ENCODE measurements at places on chromosomes 7 and 10.
A peak's percentile ranks its signal among the peaks of the same experiment; 100 is the strongest.

DNA sequence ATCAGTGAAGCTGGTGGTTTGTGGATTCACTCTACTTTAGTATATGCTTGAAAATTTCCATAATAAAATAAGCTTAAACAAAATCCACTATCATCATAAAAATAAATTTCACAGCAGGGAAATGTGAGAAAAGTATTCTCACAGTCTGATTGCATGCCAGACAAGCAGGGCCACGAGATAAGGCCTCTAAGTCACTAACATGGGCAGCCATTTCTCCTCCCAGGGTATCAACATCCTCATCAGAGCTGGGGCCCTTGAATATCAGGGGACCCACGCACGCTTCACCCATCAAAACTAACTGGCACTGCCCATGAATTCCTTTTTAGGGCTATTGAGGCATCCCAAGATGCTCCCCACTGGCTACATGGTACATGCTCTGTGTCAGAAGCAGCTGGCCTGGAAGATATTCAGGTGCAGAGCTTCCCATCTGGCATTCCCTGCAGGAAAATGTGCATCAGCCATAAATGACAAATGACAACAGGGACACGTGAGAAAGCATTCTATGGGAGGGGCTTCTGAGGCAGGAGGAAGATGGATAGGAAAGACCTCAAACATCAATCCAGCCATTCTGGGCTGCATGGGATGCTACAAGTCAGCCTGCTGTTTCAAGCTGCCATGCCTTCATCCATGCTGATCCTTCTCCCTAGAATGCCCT lies 17.4 kb downstream of the CCDC6 start:
- DNase-seq, result no peak

- no peak for DNase-seq
These were observed 139.8 kb upstream of the AOAH start for GRCh38 chr7:36863901-36864701.

DNA sequence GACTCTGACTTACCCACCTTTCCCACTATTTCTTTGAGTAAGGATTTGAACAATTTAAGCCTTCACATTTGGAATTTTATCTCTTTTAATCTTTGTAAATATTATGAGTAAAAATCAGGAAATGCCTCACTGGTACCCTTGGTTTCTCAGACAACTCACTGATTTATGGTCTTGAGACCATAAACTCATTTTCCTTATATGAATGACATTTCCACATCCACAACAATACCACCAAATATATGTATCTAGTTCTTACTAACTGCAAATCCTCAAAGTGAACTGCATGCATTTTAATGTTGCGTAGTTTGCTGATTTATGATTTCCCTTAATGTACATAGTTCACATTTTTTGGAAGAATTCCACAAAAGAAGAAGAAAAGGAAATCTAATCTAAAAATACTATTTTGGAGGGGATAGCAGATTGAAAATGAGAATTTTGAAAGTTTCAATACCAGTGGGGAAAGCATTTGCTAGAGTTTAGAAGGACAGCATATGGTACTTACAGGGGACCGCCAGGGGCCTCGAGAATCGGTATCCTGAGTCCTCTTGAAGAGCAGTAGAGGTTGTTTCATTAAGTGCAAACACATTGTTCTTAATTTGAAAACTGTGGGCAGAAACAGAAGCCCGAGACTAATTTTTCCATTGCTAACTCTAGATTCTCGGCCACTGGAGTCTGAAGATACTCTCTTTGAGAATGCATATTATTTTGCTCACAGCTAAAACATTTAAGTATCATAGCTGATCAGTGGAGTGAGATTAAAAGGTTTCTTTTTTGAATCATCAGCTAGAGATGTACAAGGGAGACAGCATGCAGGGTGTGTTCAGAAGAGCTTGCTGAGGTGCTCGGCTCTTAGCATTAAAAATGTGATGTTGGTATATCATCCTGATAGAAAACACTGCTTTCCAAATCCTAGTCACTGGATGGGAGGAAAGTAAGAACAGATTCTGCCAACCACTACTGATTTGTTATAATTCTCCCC lies 964.0 kb downstream of the GATA3 start:
- no peak for DNase-seq

DNA sequence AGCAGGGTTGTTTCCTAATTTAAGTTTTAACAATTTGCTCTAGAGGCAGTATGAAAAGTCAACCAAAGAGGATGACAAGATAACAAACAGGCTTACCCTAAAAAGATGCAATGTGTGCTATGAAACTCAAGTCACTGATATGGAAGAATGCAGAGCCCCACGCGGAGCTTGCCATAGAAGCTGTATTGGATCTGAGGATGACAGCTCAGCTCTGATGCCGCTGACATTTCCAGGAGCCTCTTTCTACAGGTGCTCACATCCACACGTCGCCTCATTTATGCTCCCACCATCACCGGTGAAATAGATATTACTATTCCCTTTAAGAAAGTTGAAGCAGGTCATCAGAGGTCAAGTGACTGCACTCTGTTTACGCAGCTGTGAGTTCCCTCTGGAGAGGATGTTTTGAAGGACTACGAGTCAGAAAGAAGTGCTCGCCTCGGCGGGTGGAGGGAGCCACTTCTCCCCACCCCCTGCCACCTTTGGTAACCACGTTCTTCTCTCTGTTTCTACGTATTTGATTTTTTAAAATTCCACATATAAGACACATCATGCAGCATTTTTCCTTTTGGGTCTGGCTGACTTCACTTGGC lies 275.4 kb downstream of the GLRX3 start:
- DNase-seq, result no peak

DNA sequence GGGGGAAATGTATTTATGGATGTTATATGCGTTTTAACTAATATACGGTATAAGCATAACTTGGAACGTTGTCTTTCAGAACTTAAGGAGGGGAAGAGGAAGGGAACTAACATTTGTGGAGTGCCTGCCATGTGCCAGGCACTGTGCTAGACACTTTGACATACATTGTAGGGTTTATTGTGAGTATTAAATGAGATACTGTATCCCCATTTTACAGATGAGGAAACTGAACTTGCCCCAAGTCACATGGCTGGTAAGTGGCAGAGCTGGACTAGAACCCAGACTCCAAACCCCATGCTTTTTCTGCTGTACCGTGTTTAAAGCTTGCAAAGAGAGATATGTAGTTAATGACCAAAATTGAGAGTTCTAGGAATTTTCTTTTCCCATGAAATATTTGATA lies 74.6 kb downstream of the CREM start:
- DNase-seq, result no peak

GRCh38 chr7:137993395-137993743 lies 8.5 kb downstream of the CREB3L2 start:
- DNase-seq, result no peak

GRCh38 chr7:143269251-143269650 lies 6.0 kb downstream of the GSTK1 start:
- no peak for DNase-seq

DNA sequence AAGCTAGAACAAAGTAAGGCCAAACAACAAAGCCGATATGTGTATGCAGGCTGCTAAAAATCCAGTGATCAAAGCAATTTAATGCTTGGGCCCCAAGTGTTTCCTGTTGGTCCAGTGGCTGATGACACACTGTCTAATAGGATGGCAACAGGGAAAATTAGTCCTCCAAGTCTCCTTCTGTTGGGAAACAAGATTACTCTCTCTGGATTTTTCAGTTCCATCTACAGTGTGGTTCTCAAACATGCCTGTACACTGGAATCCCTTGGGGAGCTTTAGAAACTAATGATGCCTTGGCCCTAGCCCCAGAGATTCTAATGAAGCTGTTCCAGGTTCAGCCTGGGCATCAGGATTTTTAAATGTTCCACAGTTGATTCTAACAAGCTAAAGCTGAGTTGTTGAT lies 198.7 kb downstream of the AHR start:
- DNase-seq, result no peak

DNA sequence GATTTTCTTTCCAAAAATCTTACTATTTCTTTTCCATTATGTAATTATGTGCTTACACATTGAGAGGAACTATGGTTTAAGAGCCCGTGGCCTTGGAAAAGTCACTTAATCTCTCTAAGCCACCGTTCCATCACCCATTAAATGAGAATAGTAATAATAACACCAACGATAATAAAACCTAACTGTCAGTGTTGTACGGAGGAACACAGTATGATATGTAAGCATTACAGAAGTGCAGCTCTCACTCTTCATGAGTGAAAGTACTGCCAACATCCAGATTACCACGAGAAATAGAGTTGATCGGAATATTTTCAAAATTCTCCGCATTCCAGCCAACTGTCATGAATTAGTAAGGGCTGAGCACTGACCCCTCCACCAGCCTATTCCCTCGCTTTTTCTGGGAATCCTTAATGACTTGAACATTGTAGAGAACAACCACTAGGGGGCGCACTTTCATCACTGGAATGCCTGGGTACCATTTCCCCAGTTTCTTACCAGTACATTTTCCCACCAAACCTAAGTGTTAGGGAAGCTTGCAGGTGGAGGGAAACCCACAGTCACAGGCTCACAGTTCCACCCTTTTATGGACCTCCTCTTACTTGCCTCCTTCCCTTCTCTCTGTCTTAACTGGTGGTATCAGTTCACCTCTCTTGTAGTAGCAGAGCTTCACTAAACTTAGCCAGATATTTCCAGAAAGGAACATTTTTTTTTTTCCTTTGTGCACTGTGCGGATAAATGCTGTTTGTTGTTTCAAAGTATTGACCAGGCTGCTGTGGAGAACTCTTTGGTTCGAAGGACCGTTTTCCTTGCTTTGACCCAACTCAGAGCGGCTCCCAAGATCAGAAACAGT lies 27.8 kb downstream of the NKX2-3 start:
- no peak for DNase-seq

- DNase-seq, result no peak
These were observed 50.5 kb upstream of the GTF2I start for GRCh38 chr7:74606909-74607510.

DNA sequence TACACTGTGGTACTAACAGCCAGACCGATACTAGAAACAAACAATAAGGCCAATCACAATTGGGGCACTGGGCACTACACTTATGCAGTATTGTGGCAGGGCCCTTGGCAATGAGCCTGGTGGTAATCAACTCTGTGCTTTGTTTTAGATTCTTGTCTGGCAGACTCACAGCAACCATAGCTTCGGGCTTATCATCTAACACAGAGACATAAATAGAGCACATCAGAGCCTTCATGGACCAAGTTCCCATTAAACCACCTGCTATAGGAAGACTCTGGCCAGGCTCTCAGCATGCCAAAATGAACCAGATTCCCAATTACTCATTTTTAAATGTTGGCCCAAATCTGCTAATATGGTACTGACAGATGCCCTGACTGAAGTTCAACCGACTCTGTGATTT lies 218.6 kb downstream of the DGKI start:
- DNase-seq, result no peak

DNA sequence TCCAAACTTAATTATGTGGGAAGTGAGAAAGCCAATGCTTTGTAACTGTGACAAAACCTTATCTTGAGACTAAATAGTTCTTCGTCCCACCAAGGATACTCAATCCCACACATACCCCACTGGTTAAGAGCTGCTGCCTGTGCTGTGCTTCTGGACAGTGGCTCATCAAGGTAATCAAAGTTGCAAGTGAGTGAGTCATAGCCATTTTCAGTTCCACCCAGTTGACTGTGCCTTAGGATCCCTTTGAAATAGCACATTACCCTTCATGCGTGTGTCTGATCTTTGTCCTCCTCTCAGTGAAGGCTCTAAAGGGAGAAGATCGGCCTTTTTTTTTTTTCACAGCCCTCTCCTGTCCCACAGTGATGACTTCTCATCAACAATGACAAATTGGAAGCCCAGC lies 706.0 kb upstream of the AUTS2 start:
- DNase-seq, result no peak

DNA sequence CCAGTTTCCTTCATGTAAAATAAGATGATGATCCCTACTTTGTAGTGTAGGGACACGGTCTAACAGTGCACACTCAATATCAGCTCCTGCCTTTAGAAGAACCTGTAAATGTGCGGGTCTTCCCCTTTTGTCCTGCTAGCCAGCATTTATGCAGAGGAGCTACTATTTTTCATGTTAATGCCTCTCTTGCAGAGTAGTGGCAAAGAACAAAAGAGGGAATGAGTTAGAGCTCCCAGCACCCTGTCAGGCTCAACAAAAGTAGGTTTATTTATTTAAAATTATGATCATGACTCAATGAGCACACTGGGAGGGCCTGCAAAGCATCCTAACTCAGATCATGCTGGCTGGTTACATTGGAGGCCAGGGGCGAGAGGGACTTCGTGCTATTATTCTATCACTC lies 414.5 kb upstream of the COBL start:
- no peak for DNase-seq

- peak; percentile 12 for DNase-seq
These were observed 42.2 kb downstream of the BMPR1A start for GRCh38 chr10:86798611-86799010.

- no peak for DNase-seq
These were observed 28.9 kb downstream of the FZD1 start for GRCh38 chr7:91293136-91293535.

DNA sequence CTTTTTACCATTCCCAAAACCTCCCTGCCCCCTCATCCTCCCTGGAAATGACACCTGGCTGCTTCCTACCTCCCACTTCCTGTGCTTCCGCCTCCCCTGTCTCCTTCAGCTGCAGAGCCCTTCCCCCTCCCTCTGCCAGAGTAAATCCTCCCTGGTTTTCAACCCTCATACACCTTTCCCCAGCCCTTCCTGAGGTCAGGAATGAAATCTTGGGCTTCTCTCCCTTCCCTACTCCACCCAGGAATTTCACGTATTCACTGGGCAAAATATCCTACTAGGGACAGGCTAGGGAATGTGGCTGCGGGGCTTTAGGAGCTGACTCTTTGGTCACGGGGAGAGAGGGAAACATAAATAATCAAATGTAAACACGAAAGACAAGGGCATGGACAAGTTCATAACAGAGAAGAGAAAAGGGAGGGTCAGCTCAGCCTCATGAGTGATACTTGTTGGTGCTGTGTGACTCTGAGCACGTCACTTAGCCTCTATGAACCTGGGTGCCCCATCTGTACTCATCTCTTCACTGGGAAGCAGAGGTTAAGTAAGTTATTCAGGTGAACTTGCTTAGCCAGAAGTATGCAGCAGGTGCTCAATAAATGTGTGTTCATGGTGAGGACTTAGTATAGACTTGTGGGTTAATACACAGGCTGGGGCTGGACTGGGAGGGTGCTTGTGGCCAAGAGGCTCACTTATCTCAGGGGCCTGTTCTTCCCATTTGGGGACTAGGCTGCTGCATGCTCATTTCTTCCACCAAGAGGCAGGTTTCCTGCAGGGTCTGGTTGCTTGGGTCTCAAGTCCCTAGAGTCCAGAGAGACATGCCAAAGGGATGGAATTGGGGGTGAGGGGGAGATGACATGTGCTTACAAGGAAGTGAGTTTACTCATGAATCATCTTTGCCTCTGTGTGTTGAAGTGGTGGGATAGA lies 10.0 kb upstream of the DUSP5 start:
- no peak for DNase-seq

DNA sequence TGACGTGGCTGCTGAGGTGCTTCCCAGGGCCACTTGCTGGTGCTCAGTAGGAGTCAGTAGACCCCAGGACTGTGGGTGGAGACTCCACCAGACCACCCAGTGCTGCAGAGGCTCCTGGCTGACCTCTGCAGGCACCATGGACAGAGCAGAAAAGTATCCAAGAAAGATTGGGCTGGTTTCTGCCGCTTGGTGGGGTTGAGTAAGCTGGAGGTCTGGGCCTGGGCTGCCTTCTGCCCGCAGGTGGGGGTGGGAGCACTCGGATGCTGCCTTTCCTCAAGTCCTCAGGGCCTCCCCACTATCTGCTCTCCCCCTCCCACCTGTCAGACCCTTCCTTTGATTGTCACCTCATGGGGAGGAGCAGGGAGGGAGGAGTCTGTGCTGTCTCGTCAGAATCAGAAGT lies 91.6 kb downstream of the WDR37 start:
- no peak for DNase-seq

- DNase-seq, result no peak
These were observed 38.1 kb downstream of the SFTPD start for GRCh38 chr10:79910836-79911235.
